Hematopoietic multipotent progenitor cell treated with erythropoietin and hydrocortisone succinate and interleukin-3 and kit ligand, for 8 days (in vitro differentiated cells): ENCODE measurements at places on chromosomes 7 and 10.
A peak's percentile ranks its signal among the peaks of the same experiment; 100 is the strongest.

- DNase-seq = no peak
These were observed 17.6 kb downstream of the SLC25A40 start for GRCh38 chr7:87858417-87859100.

DNA sequence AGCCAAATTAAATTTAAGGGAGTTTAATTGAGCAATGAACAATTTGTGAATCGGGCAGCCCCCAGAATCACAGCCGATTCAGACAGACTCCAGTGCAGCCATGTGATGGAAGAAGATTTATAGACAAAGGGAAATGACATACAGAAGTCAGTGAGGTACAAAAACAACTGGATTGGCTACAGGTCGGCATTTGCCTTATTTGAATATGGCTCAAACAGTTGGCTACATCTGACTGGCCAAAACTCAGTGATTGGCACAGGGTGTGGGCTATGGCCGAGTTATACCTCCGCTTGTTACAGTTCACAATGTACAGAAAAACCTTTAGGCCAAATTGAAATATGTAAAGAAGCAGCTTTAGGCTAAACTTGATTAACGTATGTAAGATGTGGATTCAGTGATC, 30.8 kb upstream of the EIF4H start:
- no peak for DNase-seq

DNA sequence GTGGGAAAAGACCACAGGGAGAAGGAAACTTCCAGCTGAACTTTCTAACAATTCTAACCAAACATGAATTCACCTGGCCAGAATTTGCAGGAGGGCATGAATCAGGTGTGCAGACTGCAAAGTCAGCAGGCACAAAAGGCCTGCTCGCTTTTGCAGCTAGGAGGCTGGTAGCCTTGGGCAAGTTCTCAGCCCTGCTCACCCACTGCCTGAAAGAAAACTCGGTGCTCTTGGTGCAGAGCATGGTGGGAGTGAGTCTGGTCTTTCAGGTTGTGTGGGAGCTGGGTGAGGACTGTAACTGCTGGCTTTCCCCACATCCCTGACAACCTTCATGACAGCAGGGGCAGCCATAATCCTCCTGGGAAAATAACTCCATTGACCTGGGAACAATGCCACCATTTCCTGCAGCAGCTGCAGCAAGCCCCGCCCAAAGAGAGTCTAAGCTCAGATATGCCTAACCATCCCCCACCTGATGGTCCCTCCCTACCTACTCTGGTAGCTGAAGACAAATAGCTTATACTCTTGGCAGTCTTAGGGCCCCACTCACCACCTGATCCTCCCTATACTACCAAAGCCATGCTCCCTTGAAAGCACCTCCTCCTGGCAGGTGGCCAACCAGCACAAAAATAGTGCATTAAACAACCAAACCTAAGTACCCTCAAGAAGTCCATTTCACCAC, 31.6 kb downstream of the ZNF117 start:
- DNase-seq = no peak

DNA sequence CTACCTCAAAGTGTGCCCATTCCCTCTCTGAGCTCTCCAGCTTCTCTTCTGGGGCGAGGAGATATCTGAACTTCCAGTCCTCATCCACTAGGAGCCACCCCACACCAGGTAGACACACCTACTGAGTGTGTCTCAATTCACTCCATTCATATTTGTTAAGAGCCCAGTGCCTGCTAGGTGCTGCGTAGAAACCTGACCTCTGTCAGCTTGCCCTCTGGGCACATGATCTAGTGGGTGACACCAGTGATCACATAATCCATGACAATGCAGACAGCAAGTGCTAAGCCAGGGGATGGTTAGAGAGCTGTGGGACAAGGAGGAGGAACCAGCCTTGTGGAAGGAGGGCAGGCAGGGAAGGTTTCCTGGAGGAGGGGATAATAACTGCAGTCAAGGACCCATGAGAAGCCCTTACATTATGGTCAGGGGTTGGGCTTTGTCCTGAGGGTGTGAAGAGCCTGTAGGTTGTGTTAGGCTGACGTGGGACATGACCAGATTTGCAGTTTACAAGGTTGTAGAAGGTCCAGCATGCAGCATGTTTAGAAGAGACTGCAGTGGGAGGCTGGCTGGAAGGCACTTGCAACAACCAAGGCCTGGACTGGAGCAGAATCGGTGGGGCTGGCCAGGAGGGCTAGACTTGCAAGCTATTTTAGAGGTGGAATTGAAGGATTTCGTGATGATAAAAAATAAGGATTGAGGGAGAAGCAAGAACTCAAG, 81.8 kb downstream of the COL13A1 start:
- peak; percentile 1 for DNase-seq

DNA sequence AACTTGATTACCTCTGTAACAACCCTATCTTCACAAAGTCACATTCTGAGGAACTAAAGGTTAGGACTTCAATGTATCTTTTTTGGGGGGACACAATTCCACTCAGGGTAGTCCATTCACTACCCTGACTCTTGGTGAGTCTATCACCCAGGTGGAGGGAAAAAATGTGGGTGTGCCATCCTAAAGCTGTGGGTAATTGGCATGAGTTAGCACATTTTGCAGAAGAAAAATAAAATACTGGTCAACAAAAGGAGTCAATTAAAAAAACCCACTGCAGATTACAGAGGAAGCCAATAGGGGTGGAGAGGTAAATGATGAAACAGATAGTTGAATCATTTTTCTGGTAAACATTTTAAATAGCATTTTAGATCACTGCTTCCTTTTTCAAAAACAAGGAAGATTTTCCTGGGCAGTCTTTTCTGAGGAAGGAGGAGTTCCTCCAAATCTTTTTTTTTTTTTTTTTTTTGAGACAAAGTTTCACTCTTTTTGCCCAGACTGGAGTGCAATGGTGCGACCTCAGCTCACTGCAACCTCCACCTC, 5.1 kb upstream of the BLVRA start:
- DNase-seq = peak; percentile 51

GRCh38 chr7:76332078-76332477, 26.7 kb downstream of the YWHAG start:
- DNase-seq = no peak

- no peak for DNase-seq
These were observed 38.0 kb downstream of the NOC3L start for GRCh38 chr10:94324609-94325233.

DNA sequence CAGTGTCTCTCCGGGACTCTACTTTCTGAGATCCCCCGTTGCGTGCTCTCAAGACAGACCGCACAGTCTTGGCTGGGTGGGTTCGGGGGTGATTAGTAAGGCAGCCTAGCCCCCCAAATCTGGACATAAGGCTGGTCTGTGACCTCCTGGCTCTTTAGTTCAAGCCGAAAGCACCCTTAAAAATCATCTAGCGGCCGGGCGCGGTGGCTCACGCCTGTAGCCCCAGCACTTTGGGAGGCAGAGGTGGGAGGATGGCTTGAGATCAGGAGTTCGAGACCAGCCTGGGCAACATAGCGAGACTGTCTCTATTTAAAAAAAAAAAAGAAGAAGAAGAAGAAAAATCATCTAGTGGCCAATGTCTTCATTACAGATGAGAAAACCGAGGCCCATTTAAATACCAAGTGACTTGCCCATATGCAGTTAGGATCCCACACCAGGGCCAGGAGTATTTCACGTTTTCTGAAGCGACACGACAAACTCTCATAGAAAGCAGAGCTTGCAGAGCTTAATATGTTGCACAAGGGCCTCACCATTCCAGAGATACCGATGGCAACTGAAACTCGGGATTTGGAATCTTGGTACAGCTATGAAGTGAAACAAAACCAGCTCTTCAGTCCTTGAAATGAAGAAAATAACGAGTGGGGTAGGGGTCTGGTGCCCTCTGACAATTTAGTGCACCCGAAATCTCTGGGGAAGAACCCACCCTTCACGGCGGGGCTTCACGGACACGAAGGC, 703 bp upstream of the HILPDA start:
- DNase-seq = peak; percentile 36

GRCh38 chr7:3120513-3120912, 76.8 kb upstream of the CARD11 start:
- no peak for DNase-seq

DNA sequence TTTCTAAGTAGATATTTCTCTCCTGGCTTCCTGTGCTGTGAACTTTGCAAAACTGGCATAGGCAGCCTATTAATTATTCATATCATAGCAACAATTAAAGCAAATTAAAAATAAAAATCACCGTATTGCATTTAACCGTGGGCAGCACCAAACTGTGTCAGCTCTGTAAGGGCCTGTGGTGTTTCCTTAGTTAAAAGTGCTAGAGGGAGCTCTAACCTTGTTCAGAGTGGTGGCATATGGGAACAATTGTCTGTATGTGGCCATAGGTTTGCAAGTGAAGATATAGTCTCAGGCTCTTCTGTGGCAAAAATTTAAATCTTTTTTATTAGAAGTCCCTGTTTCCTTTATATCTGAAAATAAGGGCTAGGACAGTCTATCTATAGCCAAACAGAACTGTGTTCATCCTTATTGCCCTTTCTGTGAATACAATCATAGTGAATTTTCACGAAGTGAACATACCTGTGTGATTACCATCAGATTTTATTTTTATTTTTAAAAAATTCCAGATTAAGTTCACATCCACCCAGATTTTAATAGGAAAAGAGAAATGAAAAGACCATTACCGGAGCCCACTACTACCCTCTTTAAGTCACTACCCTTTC, 92.6 kb downstream of the POLL start:
- DNase-seq = peak; percentile 61

DNA sequence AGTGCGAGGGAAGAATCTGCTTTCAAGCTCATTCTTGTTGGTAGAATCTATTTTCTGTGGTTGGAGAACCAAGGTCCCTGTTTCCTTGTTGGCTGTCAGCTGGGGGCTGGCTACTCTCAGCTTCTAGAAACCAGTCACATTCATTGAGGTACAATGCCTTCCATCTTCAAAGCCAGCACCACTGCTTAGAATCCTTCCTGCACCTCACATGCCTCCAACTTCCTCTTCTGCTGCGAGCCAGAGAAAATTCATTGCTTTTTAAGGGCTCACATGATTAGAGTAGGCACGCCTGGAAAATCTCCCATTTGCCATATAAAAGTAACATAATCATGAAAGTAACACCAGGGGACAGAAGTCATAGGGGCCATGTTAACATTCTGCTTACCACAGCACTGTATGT, 28.7 kb downstream of the TES start:
- no peak for DNase-seq

- DNase-seq = no peak
These were observed 122.8 kb upstream of the CTTNBP2 start for GRCh38 chr7:117995850-117996650.

DNA sequence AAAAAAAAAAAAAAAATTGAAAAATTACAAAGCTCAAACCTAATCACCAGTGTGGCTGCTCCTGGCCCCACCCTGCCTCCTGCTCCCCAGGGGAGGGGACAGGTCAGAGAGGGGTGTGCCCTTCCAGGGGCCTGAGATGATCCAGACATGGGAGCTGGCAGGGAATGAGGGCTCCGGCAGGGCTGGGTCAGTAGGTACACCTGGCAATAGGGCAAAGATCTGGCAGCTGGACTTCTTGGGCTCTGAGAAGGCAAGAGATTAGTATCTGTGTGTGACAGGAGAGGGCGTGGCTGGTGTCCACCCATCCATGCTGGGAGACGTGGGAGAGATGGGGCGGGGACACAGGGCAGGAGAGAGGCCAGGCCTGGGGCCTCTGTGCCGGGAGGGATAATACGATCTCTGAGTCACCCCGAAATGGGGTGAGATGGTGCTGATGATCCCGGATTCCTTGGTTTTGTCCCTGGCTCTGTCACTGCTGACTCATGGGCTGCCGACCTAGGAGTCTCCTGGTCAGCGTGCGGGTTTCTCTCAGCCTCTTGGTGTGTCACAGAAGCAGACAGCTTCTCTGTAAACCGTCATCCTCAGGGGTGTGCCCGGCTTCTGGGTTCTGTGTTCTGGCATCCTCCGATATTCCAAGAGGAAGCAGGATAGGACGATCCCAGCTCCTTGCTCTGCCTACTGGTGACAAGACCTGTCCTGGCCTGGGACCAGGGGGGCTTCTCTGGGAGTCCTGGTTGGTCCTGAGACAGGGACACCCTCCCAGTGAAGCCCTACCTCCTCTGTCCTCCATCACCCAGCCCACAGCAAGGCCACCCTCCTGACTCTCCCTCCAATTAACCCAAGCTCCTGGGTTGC, 8.2 kb upstream of the CLDN4 start:
- DNase-seq = peak; percentile 75

DNA sequence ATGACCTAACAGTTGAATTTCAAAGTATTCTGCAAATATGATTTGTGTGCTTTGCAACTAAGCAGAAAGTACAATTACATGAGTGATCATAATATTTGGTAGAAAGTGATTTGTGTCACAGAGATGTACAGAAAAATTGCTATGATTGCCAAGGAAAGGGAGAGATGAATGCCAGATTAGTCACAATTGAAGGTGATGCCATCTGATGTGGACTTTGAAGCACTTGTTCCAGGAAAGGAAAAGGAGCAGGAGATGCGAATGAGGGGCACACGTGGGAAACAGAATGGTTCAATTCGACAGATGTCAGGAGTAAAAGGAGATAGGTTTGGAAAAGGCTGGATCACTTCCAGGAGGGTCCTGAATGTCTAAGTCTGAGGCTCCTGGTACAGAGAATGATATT, 153.1 kb upstream of the LAMB4 start:
- DNase-seq = no peak

GRCh38 chr10:283916-284356, 148.7 kb downstream of the ZMYND11 start:
- no peak for DNase-seq

DNA sequence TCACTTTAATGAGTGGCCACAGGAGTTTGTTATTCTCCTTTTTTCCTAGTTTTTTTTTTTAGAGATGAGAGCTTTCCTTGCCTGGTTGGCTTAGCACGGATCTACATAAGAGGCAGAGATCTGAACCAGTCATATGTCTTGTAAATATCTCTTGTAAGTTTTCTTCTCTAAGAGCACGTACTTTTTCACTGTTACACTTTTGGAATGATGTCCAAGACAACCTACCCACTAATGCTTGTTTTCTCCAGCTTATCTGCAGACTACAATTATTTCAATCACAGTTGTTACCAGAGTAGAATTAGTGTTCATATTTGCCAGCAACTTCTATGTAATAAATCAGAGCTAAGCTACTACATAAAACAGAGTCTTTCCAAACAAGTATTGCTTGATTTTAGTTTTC, 444.6 kb downstream of the KCNMA1 start:
- DNase-seq = no peak

DNA sequence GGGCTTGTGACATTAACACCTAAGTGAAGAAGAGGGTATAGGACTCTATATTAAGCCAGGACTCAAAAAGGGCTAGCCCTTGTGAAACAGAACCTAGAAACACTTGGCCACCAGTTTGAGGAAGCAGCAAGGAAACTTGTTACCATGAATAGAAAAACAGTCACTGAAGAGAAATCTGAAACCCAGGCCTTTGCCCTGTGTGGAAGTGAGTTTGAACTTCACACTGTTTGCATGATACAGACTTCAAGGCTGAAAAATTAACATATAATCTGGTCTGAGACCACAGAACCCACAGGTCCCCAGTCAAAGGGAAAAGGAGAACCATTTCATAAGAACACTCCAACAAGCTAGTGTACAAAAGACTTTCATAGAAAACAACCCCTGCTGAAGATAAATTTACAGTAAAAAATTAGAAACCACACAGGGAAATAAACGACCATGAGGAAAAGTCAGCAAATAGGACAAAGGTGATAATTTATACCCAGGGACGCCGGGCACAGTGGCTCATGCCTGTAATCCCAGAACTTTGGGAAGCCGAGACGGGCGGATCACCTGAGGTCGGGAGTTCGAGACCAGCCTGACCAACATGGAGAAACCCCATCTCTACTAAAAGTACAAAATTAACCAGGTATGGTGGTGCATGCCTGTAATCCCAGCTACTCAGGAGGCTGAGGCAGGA, 76.1 kb downstream of the SKIDA1 start:
- DNase-seq = no peak

- DNase-seq = peak; percentile 74
These were observed 12.6 kb downstream of the DHX32 start for GRCh38 chr10:125868372-125868975.
